ENCODE measurements at places on chromosomes 7 and 10.

DNA sequence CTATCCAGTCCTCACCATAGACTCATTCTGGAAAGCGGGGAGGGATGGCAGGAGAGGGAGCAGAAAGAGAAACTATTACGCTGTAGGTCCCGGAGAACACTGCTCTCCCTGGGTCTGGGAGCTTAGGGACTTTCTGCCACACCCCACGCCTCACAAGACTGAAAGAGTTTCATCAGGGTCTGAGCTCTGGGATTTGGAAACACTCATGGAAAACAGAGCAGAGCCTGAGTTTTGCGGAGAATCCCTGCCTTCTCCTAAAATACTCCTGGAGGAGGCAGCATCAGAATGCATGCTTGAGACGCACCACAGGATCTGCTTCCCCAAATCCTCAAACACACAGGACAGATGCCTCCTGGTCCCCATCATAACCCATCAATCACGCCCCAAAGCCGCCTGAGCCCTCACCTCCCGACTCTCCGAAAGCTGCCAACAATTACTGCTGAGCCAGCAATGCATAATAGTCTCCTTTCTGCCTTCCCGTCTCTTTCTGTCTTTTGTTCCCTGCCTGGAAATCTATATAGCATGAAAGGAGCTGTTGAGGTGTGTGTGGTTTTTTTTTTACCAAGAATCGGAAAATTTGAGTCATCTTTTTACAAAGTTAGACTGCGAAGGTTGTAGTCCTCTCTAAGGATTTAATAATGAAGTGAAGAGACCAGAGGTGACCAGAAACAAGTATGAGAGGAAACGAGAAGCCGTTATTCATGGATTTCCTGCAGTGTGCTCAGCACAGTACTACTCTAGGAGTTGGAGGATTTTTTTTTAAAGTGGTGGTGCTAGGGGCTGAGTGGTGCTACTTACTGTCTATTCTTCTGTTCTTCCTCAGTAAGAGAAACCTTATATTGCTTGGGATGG lies 37.7 kb downstream of the ASB13 start:
- no peaks in the 10 kb centered on the region for H3K36me3 ChIP-seq
- H3K27ac ChIP-seq = no peak overlapping the region
- no peaks in the 10 kb centered on the region for H3K27me3 ChIP-seq
- H3K4me3 ChIP-seq = no peak overlapping the region
- no peak for DNase-seq

- no peak overlapping the region for H3K4me3 ChIP-seq
- H3K27ac ChIP-seq = no peak overlapping the region
- H3K4me1 ChIP-seq = peaks cover 40% of the 10 kb centered on the region
- H3K36me3 ChIP-seq = no peaks in the 10 kb centered on the region
- DNase-seq = peak; percentile 51
These were observed 176.3 kb downstream of the RPS24 start for GRCh38 chr10:78209970-78210369.

GRCh38 chr7:123647106-123647730 lies 8.4 kb upstream of the LMOD2 start:
- H3K27me3 ChIP-seq = no peaks in the 10 kb centered on the region
- H3K36me3 ChIP-seq = no peaks in the 10 kb centered on the region
- H3K4me3 ChIP-seq = no peak overlapping the region
- H3K27ac ChIP-seq = no peak overlapping the region
- DNase-seq = no peak
- no peaks in the 10 kb centered on the region for H3K4me1 ChIP-seq

- H3K4me1 ChIP-seq = no peaks in the 10 kb centered on the region
- H3K27ac ChIP-seq = no peak within 1 kb of the TSS
- no peaks in the 10 kb centered on the region for H3K36me3 ChIP-seq
These were observed at the start of gene COL13A1 for GRCh38 chr10:69801434-69802315. TSS of gene COL13A1 (plus strand) at chr10:69801906. CDS start at chr10:69802424, 518 bp downstream.

DNA sequence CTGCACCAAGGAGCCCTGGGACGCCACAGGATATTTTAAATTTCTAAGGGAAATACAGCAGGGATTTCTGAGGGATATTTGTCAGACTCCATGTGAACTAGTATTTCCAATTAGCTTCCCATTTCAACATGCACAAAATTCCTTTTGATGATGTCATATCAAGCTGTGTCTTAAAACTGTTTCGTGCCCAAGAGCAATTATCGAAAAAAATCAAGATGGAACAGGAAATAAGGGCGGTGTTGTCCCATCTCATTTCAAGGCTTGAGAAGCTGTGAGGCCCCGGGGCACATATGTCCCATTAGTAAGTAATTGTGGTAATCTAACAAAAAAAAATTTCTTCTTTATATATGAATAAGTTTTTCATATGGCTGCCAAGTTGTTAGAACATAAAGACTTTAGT lies 47.4 kb downstream of the PPP1R17 start:
- H3K27ac ChIP-seq = no peak overlapping the region
- H3K36me3 ChIP-seq = no peaks in the 10 kb centered on the region
- H3K4me1 ChIP-seq = peaks cover 7% of the 10 kb centered on the region
- DNase-seq = no peak
- H3K27me3 ChIP-seq = no peaks in the 10 kb centered on the region

DNA sequence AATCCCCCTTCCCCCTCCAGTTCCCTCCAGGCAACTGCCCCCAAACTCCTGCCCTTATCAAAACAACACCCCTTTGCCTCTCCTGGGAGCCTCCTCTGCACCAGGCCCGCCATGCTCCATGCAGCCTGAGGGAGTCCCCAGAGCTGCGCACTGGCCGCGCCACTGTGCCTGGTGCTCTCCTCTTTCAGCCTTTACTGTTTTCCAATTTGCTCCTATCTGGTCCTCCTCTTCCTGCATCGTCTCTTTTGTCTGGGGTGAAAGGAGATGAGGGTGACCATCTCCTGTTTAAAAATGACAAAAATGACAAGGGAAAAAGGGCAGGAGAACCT lies 165.8 kb upstream of the ADCY1 start:
- H3K4me1 ChIP-seq = no peaks in the 10 kb centered on the region
- no peak overlapping the region for H3K27ac ChIP-seq
- H3K4me3 ChIP-seq = no peak overlapping the region

DNA sequence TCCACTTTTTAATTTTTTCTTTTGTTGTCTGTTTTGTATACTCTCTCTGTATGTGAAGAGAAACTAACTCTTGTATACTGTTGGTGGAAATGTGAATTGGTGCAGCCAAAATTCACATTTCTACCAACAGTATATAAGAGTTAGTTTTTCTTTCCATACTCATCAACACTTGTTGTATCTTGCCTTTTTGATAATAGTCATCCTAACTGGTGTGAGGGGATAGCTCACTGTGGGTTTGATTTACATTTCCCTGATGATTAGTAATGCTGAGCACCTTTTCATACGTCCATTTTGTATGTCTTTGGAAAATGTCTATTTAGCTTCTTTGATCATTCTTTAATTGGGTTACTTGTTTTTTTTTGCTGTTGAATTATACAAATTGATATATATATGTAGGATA lies 375.5 kb upstream of the IGFBP3 start:
- no peak overlapping the region for H3K4me3 ChIP-seq
- no peak overlapping the region for H3K27ac ChIP-seq
- DNase-seq = no peak
- H3K4me1 ChIP-seq = no peaks in the 10 kb centered on the region

DNA sequence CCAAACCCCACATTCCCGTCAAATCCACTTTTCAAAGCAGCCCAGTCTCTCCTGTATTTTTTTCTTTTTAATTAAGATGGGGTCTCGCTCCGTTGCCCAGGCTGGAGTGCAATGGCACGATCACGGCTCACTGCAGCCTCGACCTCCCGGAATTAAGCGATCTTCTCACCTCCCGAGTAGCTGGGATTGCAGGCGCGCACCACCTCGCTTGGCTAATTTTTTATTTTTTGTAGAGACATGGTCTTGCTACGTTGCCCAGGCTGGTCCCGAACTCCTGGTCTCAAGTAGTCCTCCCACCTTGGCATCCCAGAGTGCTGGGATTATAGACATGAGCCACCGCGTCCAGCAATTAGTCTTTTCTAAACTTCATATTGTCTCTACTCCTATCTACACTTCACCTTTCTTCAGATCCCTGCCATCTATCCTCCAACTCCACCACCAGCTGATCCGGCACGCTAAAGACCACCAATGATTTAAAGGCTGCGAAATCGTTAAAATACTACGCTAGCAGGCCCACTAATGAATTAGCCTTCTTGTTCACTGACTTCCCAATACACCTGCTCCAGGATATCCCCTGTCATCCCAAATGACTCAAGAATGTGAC lies 525 bp upstream of the CHUK start:
- peak overlapping the region; percentile 35 for H3K27ac ChIP-seq
- peaks cover 27% of the 10 kb centered on the region for H3K36me3 ChIP-seq
- peak overlapping the region; percentile 97 for H3K4me3 ChIP-seq
- no peak for DNase-seq

DNA sequence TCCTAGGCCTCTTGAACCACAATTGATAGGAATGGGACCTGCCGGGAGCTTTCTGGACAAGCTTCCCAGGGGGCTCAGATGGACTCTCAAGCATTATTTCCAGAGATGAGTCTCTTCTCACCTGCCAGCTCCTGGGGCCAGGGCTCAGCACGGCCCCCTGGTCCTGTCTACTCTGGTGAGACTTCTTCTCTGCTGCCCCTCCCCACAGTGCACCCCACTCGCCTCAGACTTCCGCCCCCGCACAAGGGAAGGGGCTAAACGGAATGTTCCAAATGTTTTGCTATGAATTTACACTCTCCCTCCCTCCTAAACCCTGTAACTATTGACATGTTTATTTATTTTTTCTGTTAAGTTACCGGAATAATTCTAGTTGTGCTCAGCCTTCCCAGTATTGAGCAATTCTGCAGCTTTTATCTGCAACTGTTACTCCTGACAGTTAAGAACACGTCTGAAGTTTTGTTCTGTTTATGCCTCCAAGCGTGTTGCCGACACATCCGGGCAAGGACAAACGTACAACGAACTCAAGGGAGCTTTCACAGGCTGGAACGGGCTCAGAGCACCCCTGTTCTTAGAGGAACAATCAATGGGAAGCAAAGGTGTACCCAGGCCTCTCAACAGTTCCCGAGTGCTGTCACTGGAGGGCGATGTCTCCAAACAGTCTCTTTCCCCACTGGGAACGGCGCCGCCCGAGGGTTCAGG lies 55.2 kb downstream of the FHIP2A start:
- DNase-seq = peak; percentile 84
- H3K27ac ChIP-seq = no peak overlapping the region
- H3K4me1 ChIP-seq = 0 out of 2 replicates have a peak, but pooled peaks cover 2% of the 10 kb centered on the region
- H3K36me3 ChIP-seq = no peaks in the 10 kb centered on the region
- H3K4me3 ChIP-seq = no peak overlapping the region

GRCh38 chr10:118799777-118800176 lies 45.0 kb upstream of the CACUL1 start:
- H3K36me3 ChIP-seq = no peaks in the 10 kb centered on the region
- no peak overlapping the region for H3K27ac ChIP-seq
- H3K27me3 ChIP-seq = no peaks in the 10 kb centered on the region
- no peak overlapping the region for H3K4me3 ChIP-seq
- no peak for DNase-seq

GRCh38 chr7:103719070-103719469 lies 270.4 kb downstream of the RELN start:
- no peak for DNase-seq
- no peaks in the 10 kb centered on the region for H3K27me3 ChIP-seq
- no peak overlapping the region for H3K27ac ChIP-seq

DNA sequence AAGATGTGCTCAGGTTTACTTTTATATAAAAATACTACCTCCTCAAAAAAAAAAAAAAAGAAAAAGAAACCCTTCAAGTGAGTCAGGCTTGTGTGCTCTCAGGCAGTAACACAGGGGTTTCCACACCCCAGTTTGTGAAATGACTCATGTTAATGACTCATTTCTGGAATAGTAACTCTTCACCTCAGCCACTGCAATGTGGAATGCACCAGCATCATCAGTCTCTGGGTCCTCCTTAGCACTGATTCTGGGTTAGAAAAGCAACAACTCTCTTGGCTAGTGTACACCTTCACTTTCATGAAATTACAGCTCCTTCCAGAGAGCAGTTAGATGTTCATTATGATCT lies 110.6 kb downstream of the EMX2 start:
- no peaks in the 10 kb centered on the region for H3K36me3 ChIP-seq
- no peaks in the 10 kb centered on the region for H3K4me1 ChIP-seq
- H3K27ac ChIP-seq = no peak overlapping the region
- no peak overlapping the region for H3K4me3 ChIP-seq

- no peak overlapping the region for H3K27ac ChIP-seq
- no peaks in the 10 kb centered on the region for H3K4me1 ChIP-seq
- H3K27me3 ChIP-seq = no peaks in the 10 kb centered on the region
- no peak overlapping the region for H3K4me3 ChIP-seq
- DNase-seq = no peak
These were observed 247.3 kb upstream of the LYZL1 start for GRCh38 chr10:29041616-29042015.

DNA sequence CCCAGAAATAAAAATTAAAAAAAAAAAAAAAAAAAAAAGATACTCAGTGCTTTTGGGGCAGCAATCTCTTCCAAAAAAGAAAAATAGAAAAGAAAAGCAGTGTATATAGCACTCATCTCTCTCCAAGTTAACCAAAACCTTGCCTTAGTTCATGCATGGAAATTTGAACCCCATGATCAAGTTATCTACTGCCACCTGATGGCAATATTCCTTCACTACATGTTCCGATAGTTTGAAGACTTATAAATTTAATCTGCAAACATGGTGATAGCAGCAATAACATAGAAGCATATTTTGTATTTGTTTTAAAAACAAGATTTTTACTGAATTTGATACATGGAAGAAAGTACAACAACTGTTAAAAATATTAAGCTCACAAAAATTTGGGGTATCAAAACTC lies 48.6 kb upstream of the SLIT1 start:
- H3K4me3 ChIP-seq = no peak overlapping the region
- no peaks in the 10 kb centered on the region for H3K27me3 ChIP-seq
- no peaks in the 10 kb centered on the region for H3K36me3 ChIP-seq
- no peak overlapping the region for H3K27ac ChIP-seq
- no peaks in the 10 kb centered on the region for H3K4me1 ChIP-seq
- peak; percentile 61 for DNase-seq

DNA sequence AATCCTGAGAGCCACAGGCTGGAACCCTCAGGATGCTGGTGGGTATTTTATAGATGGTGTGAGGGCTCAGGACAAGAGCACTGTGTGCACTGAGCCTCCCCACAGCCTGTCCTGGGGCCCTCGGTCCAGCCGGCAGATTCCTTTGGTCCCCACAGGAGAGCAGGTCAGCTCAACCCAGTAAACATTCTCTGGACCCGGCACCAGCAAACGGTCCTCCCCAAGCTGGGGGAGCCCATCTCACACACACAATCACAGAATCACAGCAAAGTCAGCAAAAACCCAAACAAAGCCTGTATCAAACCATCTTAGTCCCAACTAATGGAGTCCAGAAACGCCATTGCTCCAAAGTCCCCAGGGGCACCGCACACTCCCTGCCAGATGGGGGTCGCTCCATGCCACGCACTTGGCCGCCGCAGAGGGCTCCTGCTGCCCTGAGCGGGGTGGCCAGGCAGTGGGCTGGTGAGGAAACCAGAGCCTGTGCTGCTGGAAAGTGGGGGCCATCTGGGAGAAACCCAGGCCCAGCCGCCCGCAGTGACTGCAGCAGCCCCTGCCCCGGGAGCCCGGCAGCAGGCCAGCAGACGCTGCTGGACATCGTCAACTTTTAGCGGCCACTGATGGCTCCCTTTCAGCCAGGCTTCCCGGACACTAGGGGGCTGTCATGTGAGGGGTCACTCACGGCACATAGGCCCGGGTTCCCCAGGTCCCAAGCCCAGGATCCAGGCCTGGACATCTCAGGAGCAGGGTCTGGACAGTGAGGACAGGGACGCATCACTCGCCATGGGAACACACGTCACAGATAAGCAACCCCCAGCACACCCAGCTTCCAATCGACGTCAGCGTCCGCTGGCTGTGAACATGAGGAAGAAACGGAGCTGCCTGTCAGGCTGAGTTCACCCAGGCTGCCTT lies 52.6 kb downstream of the DPYSL4 start:
- H3K27me3 ChIP-seq = no peaks in the 10 kb centered on the region
- H3K36me3 ChIP-seq = no peaks in the 10 kb centered on the region
- DNase-seq = no peak
- H3K27ac ChIP-seq = no peak overlapping the region

All from Karpas-422 (cell line).